Stimulated activated CD8-positive, alpha-beta memory T cell treated with anti-CD3 and anti-CD28 coated beads, Interleukin-4, amount 100 ng/mL, for 24 hours (primary cell): ENCODE measurements at places on chromosomes 1 and 21.
A peak's percentile ranks its signal among the peaks of the same experiment; 100 is the strongest.

DNA sequence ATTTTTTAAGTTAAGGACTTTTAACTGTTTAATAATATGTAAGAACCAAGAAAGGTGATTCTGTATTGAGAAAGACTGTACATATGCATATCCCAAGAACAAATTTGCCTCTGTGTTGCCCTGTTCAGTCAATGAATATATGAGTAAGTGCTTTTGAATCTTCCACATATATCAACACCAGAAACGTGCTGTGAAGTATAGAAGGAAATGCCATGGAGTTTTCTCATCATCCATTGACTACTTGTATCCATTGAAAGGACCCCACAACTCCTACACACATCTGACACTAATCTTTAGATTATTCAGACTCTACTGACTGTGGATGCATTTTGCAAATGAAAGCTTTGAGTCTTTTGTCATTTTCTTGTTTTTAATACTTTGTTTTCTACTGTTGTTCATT, 366.9 kb downstream of the S1PR1 start:
- no peak for DNase-seq

DNA sequence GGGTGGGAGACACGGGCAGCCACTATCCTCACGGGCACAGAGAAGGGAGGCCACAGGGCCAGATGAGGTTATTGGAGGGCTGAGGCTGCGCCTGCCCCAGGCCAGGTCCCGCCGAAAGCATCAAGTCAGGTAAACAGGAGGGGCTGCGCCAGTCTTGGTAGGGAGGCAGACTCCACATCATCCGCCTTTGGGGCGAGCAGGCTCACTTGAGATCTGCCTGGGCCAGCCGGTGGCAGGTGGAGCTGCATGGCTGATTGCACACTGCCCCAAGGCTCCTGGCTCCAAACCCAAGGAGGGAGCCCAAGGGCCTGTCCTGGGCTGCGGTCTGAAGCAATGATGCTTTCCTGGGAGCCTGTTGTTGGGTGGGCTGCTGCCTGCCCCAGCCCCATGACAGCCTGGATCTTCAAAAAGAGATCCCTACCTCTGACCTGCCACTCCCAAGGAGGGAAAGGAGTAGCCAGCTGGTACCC, 4.6 kb downstream of the SMIM1 start:
- no peak for DNase-seq

DNA sequence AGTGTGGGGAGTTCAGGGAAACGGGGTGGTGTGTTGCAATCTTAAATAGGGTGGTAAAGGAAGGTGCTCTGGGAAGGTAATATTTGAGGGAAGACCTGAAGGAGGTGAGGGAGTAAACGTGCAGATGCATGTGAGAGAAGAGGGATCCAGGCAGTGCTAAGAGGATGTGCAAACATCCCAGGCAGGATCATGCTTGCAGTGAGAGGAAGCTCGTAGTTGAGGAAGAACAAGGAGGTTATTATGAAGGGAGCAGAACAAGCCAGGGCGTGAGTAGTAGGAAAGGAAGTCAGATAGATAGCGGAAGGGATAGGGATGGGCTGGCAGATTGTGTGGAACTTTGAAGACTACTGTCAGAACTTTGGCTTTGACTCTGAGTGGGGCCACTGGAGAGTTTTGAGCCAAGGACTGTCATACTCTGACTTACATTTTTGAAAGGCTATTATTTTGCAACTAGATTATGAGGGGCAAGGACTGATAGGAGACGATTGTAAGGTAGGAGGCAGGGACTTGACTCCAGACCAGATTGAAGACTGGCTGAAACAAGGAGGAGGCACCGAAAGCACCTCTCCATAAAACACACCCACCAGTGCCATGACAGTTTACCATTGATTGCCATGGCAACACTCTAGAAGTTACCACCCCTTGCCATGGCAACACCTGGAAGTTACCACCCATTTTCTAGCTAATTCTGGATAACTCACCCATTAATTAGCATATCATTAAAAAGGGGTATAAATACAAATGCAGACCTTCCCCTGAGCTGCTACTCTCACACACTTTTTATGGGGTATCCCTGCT, 67.0 kb downstream of the XCL2 start:
- no peak for DNase-seq

- no peak for DNase-seq
Observed at GRCh38 chr1:209873067-209873799, 45.5 kb downstream of the UTP25 start.

DNA sequence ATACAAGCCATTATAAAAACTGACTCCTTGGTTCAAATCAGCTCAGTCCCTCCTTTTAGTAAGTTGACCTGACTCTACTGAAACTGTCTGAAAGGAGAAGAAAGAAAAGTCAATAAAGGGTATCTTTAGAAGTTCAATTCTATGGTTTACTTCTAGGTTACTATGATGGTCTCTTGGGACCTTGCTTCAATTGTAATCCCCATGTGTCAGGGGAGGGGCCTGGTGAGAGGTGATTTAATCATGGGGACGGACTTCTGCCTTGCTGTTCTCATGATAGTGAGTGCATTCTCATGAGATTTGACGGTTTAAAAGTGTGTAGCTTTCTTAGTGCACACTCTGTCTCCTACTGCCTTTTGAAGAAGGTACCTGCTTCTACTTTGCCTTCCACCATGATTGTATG, 31.7 kb upstream of the FNBP1L start:
- DNase-seq, result no peak

GRCh38 chr1:42748461-42749410, 8.7 kb upstream of the CLDN19 start:
- DNase-seq, result no peak

DNA sequence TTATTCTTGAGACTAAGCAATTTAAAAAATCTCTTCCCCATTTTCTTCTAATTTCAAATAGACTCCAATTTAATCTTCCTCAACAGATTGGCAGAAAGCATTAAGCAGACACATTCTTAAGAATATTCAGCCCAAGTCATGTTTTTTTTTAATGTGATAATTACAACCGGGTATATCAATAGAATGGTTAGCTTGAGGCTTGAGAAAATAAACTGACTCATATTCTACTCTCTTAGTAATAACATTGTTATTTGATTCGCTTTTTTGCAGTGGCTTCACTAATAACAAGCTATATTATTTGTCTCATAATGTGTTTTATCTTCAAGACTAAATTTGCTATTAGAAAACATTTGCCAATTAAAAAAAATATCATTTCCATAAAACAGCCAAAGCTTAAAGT, 488.6 kb upstream of the RGS18 start:
- DNase-seq, result no peak

GRCh38 chr1:192907545-192908243, 98.9 kb downstream of the RGS2 start:
- no peak for DNase-seq

GRCh38 chr1:24393892-24394291, 19.7 kb downstream of the STPG1 start:
- DNase-seq, result no peak

GRCh38 chr1:230818901-230819300, 49.4 kb downstream of the C1orf198 start:
- no peak for DNase-seq

DNA sequence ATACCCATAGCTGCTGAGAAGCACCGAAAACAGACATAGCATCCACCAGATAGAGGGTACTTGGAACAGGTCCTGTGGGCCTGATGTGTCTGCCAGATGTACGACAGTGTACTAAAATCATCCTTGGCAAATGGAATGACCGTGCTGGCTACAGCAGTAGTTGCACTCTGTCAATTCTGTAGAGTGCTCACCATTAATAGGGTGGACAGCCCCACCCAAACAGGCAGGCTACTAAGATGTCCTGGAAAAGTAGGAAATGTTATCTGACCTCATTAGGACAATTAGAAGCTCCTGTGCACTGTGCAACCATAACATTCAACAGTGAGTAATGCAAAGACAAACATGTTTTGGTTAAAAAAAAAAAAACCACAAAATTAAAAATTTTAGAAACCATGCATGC, 106.2 kb downstream of the PTPN14 start:
- DNase-seq, result no peak

DNA sequence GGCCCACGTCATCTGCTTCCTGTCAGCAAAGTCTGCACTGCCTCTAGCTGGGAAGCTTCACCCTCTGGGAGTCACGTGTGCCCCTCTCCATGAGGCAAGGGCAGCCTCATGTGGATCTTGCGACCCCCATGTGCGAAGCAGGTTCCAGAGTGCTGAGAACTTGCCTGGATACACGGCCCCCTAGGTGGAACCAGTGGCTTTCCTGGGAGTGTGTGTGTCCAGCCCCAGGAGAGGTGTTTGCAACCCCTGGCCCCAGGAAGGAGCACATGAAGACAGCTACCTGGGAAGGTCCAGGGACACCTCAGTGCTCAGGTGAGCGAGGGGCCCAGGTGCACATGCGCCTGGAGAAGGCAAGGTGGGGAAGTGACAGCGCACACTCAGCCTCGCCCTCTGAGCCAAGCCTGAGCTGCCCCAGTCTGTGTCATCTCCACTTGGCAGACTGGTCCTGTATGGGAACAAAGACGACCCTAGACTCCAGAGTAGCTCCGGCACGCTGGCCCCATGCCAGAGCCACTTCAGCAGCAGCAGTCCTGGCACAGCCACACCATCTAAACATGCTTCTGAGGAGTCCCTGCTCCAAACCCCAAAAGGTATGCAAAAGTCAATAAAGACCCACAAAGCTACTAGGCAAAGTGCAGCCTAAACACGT, 8.9 kb downstream of the LSS start:
- no peak for DNase-seq

- DNase-seq, result no peak
Observed at GRCh38 chr1:50108497-50109059, at the start of gene ELAVL4. Gene ELAVL4 (plus strand): TSS chr1:50108920. CDS start chr1:50109190, 270 bp downstream.

GRCh38 chr1:85268801-85269585, 7.4 kb downstream of the BCL10 start:
- no peak for DNase-seq

DNA sequence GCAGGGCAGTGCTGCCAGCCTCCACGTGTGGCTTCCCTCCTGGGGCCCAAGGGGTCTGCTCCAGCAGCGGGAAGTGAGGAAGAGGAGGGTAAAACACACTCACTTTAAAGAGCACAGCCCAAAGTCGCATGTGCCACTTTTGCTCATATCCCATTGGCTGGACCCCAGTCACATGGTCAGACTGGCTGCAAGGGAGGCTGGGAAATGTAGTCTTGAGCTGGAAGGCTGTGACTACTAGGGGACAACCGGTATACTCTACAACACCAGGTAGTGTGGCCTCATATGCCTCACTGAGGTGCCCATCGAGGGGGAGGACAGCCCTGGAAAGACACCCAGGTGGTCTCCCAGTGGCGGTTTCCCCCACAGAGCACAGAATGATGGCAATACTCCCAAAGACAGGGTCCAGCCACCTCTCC, 45.2 kb downstream of the CAMK2N1 start:
- peak; percentile 22 for DNase-seq

GRCh38 chr1:67749263-67749843, 64.4 kb downstream of the GADD45A start:
- no peak for DNase-seq

GRCh38 chr1:211920141-211920572, 89.6 kb upstream of the LPGAT1 start:
- DNase-seq, result no peak

GRCh38 chr1:25525361-25525688, 18.1 kb upstream of the LDLRAP1 start:
- no peak for DNase-seq

DNA sequence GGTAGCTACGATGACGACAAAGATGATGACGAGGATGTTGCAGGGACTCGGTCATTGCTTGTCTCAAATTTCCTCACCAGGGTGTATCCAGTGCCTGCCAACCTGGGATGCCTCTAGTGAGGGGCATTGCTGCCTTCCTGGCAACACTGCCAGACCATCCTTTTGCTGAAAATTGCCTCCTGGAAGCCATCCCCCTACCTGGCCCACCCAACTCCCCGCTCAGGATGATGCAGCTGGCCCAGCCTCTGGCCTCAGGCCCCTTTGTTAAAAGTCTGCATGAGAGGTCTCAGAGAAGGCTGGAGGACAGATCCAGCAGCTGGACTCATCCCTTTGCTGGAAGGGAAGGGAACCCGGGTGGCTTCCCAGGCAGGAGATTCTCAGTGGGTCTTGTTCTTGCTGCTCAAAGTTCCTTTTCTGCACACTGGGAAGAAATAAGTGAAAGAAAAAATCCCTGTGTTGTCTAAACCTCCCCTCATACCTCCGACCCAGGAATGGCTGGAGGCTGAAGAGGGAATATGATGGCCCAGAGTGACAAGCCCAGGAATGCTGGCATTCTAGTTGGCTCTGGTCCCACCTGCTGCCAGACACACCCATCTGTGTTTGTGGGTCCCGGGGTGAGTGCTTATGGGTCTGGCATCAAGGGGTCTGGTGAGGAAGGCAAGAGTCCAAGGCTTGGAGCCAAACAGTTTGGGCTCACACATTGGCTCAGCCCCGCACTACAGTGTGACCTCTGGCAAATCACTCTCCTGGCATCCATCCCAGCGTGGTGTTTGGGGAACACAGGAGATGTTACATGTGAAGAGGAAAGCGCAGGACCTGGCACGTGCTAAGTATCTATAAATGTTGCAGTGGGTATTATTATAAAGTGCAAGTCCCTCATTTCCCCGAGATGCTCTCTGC, 6.7 kb upstream of the FNDC5 start:
- no peak for DNase-seq
